ENCODE measurements at places on chromosomes 2 and 18. TPM values are rescaled to one million over a fixed set of nuclear protein-coding genes. Genes with fewer than 3 reads are reported as not detected.

CLIP4 gene
- polyA plus RNA-seq: 5.7 TPM

GRCh38 chr18:79818036-79818435 is 20.3 kb downstream of the KCNG2 start:
- H3K4me3 ChIP-seq: no peak overlapping the region
- H3K36me3 ChIP-seq: no peaks in the 10 kb centered on the region
- peaks cover 58% of the 10 kb centered on the region for H3K4me1 ChIP-seq
- DNase-seq: no peak

DNA sequence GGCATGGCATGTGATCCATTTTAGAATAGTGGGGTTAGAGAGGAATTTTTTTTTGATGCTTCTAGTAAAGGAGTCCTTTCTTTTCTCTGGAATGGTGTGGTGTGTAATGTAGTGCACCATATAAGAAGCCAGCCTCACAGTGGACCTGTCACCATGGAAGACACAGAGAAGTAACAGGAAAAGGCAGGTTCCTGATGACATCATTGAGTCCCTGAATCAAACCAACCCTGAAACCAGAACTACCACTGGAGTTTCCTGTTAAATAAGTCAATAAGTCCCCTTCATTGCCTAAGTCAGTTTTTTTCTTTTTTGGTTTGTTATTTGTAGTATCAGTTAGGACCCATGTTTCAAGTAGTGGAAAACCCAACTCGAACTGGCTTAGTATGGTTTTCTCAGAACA is 11.9 kb downstream of the ADCYAP1 start:
- H3K27me3 ChIP-seq: peaks cover 32% of the 10 kb centered on the region
- no peaks in the 10 kb centered on the region for H3K36me3 ChIP-seq
- H3K4me3 ChIP-seq: no peak overlapping the region
- DNase-seq: no peak
- no peaks in the 10 kb centered on the region for H3K4me1 ChIP-seq

DNA sequence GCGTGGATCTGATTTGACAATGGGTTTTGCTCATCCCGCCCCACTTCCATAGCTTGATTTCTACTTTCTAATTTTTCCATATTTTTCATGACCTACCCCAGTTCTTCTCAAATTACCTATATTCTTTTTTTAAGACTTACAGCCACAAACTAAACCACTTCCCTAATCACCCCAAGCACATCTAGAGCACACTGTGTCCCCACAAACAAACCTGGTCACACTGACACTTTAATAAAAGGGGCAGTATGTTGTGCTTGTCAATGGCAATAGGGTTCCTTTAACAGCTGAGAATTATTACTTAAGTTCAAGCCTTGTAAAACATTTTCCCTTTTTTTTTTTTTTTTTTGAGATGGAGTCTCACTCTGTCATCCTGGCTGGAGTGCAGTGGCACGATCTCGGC is 47.1 kb downstream of the MREG start:
- H3K4me3 ChIP-seq: no peak overlapping the region
- no peaks in the 10 kb centered on the region for H3K27me3 ChIP-seq
- DNase-seq: no peak
- H3K36me3 ChIP-seq: no peaks in the 10 kb centered on the region
- no peak overlapping the region for H3K27ac ChIP-seq

DNA sequence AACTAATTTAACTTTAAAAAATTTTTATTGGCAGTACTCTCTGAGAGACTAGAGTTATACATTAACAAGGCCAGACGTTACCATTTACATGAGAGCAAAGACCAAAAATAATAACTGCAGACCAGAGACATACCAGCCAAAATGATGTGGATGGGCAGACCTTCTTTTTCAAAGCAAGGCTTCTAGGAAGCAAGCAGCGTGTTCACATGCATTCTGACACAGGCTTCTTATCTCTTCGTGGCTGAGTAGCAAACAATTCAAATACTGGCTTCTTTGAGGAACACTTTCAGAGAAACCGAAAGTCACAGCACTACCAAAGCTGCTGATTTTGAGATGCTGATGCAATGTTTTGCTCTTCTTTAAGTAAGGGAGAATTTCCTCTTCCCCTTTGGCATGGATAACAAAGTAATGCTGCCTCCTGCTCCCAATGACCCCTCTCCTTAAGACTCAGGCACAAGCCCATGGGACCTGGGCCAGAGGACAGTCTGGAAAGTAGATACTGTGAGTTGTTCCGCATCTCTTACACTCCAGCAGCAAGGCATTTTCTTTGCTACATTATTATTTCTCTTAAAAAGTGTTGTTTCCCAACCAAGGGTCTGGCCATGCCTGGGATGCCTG is 181.9 kb downstream of the MREG start:
- no peaks in the 10 kb centered on the region for H3K27me3 ChIP-seq
- peak overlapping the region; percentile 43 for H3K27ac ChIP-seq
- H3K4me3 ChIP-seq: no peak overlapping the region
- no peaks in the 10 kb centered on the region for H3K36me3 ChIP-seq

DCDC2C gene
- polyA plus RNA-seq: not detected

PREB gene
- 70.0 TPM for polyA plus RNA-seq

- H3K36me3 ChIP-seq: peaks cover 23% of the 10 kb centered on the region
- H3K27ac ChIP-seq: peak overlapping the region; percentile 35
- H3K4me1 ChIP-seq: peaks cover 36% of the 10 kb centered on the region
- no peak for DNase-seq
- H3K4me3 ChIP-seq: no peak overlapping the region
- H3K27me3 ChIP-seq: no peaks in the 10 kb centered on the region
Measured at GRCh38 chr2:9543557-9543956, 12.1 kb downstream of the ADAM17 start.

IHH gene
- not detected for polyA plus RNA-seq

GAREM1 gene
- not detected for polyA plus RNA-seq

DNA sequence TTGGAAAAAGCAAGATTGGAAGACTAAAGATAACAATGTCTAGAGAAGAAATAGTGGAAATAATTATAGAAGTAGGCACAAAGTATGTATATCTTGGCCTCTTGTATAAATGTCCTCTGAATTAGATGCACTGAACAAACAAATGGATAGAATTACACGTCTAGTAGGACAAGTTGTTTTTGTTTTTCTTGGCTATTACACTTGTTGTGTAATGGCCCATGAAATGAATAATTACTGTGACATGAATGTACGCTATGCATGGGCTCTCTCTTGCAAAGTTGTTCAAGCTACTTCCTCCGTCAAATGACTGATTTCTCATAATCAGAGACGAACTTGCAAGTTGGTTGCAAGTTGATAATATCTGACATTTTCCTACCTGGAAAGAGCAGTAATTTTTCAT is 126.2 kb downstream of the PDE1A start:
- no peaks in the 10 kb centered on the region for H3K27me3 ChIP-seq
- DNase-seq: no peak
- H3K4me3 ChIP-seq: no peak overlapping the region
- no peaks in the 10 kb centered on the region for H3K4me1 ChIP-seq
- H3K36me3 ChIP-seq: no peaks in the 10 kb centered on the region

DNA sequence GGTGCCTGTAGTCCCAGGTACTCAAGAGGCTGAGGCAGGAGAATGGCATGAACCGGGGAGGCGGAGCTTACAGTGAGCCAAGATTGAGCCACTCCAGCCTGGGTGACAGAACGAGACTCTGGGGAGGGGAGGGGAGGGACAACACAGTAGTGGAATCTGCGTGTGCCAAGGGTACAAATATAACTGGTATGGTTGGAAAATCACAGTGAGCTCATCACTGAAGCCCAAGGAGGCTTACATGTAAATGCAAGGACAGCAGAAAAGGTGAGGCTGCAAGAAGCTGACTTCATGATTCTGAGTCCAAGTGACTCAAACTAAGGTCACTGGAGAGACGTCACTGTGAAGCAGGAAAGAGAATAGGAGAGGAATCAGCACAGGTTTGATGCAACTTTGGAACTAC is 9.2 kb downstream of the SEPTIN10 start:
- DNase-seq: no peak
- H3K4me3 ChIP-seq: no peak overlapping the region
- no peaks in the 10 kb centered on the region for H3K4me1 ChIP-seq
- no peaks in the 10 kb centered on the region for H3K36me3 ChIP-seq
- peaks cover 34% of the 10 kb centered on the region for H3K27me3 ChIP-seq

C2orf42 gene
- 3.0 TPM for polyA plus RNA-seq

ECEL1 gene
- polyA plus RNA-seq: not detected

- DNase-seq: peak; percentile 68
- no peaks in the 10 kb centered on the region for H3K36me3 ChIP-seq
- H3K4me1 ChIP-seq: peaks cover 14% of the 10 kb centered on the region
- no peaks in the 10 kb centered on the region for H3K27me3 ChIP-seq
- H3K27ac ChIP-seq: peak overlapping the region; percentile 52
Measured at GRCh38 chr2:150911766-150912280, 349.8 kb downstream of the RBM43 start.

- H3K4me1 ChIP-seq: no peaks in the 10 kb centered on the region
- H3K27me3 ChIP-seq: no peaks in the 10 kb centered on the region
- H3K36me3 ChIP-seq: no peaks in the 10 kb centered on the region
Measured at GRCh38 chr2:238152771-238153688, 5.7 kb upstream of the ERFE start.

GRCh38 chr2:229575569-229576315 is 138.6 kb downstream of the DNER start:
- DNase-seq: no peak
- H3K36me3 ChIP-seq: no peaks in the 10 kb centered on the region
- no peaks in the 10 kb centered on the region for H3K27me3 ChIP-seq
- no peak overlapping the region for H3K27ac ChIP-seq

GRCh38 chr2:119760237-119760955 is 674 bp downstream of the PTPN4 start:
- no peak for DNase-seq
- H3K27ac ChIP-seq: peak overlapping the region; percentile 23
- no peaks in the 10 kb centered on the region for H3K27me3 ChIP-seq
- peak overlapping the region; percentile 85 for H3K4me3 ChIP-seq
- H3K36me3 ChIP-seq: no peaks in the 10 kb centered on the region
- H3K4me1 ChIP-seq: peaks cover 17% of the 10 kb centered on the region

DNA sequence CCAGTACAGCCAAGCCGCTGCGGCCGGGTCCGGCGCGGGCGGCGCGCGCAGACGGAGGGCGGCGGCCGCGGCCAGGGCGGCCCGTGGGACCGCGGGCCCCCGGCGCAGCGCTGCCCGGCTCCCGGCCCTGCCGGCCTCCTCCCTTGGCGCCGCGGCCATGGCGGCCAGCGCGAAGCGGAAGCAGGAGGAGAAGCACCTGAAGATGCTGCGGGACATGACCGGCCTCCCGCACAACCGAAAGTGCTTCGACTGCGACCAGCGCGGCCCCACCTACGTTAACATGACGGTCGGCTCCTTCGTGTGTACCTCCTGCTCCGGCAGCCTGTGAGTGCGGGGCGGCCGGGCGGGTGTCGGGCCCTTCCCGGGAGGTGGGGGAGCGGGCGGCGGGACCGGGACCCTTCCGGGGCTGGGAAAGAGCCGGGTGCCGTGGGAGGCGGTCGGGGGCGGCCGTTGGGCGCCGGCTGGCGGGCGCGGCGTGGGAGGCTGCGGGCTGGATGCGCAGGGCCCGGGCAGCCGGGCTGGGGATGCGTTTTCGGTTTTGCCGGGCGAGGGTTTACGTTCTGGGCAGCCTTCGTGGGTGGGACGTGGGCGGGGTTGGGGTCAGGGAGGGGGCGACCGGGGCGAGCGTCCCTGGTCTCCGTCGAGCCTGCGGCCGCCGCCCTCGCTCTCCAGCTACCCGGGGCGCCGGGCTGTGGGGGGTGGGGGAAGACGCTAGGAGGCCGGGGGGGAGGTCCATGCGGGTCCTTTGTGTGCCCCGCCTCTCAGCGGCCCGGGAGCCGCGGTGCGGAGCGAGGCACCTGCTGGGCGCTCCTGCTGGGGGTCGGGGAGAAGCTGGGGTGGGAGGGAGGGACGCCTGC is 537 bp downstream of the AGFG1 start:
- no peaks in the 10 kb centered on the region for H3K27me3 ChIP-seq
- H3K36me3 ChIP-seq: no peaks in the 10 kb centered on the region
- peak overlapping the region; percentile 92 for H3K4me3 ChIP-seq

UGT1A9 gene
- polyA plus RNA-seq: not detected

DNA sequence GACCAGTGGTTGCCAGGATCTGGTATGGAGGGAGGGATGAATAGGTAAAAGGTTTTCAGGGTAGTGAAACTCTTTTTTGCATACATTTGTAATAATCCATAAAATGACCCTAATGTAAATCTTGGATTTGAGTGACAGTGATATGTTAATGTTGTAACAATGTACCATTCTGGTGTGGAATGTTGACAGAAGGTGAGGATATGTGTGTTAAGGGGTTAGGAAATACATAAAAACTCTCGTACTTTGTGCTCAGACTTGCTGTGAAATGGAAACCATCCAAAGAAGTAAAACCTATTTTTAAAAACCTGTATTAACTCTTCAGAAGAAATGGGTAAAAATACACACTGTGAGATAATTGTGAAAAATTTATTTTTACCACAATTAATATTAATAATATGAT is 66.2 kb downstream of the SYT4 start:
- no peak overlapping the region for H3K4me3 ChIP-seq
- no peak overlapping the region for H3K27ac ChIP-seq
- no peak for DNase-seq
- no peaks in the 10 kb centered on the region for H3K27me3 ChIP-seq

- H3K27ac ChIP-seq: peak overlapping the region; percentile 19
- peaks cover 13% of the 10 kb centered on the region for H3K4me1 ChIP-seq
- H3K27me3 ChIP-seq: no peaks in the 10 kb centered on the region
- H3K36me3 ChIP-seq: no peaks in the 10 kb centered on the region
- no peak for DNase-seq
Measured at GRCh38 chr2:9336576-9337314, 86.6 kb downstream of the ITGB1BP1 start.

DNA sequence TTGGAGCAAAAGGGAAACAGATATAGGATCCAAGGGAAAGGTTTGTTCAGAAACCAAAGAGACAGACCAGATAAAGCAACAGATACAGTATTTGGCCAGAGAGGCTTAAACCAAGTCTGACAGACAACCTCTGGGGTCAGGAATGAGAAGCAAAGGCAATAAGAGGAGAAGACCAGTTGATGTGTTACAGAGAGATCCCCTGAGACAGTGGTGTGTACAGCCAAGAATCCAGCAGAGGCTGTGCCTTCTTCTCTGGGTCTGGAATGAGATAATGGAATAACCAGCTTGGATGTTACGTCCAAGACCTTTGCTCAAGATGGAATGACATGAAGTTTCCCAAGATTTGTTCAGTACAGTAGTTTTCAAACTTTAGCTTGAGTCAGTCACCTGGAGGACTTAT is 61.1 kb downstream of the MDH1 start:
- H3K27ac ChIP-seq: no peak overlapping the region

GRCh38 chr2:105880637-105881036 is 135.9 kb downstream of the NCK2 start:
- H3K27me3 ChIP-seq: no peaks in the 10 kb centered on the region
- H3K36me3 ChIP-seq: peaks cover 11% of the 10 kb centered on the region
- no peaks in the 10 kb centered on the region for H3K4me1 ChIP-seq
- H3K27ac ChIP-seq: no peak overlapping the region

AGXT gene
- polyA plus RNA-seq: not detected

DNA sequence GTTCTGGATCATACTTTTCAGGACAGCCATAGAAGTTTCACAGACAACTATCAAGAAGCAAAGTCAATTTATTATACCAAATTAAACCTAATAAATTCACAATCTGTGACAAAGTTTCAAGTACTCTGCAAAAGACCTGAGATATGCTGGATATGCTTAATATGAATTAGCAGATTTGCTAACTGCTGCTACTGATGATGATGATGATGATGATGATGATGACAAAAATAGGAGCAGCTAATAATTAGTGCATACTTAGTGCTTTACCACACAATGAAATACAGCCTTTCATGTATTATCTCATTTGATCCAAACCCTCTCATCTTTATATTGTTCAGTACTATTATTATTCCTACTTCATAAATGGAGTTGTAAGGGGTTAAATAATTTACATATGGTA is 215.7 kb upstream of the CYP26B1 start:
- no peaks in the 10 kb centered on the region for H3K27me3 ChIP-seq
- no peak overlapping the region for H3K4me3 ChIP-seq

- H3K4me3 ChIP-seq: no peak overlapping the region
- no peaks in the 10 kb centered on the region for H3K27me3 ChIP-seq
- H3K36me3 ChIP-seq: no peaks in the 10 kb centered on the region
- H3K27ac ChIP-seq: no peak overlapping the region
- DNase-seq: no peak
Measured at GRCh38 chr2:43139996-43140621, 86.3 kb downstream of the ZFP36L2 start.

DRC1 gene
- polyA plus RNA-seq: not detected

Data from CD14-positive monocyte (primary cell).